ENCODE measurements at places on chromosomes 2 and 18. TPM values are rescaled to one million over a fixed set of nuclear protein-coding genes. Genes with fewer than 3 reads are reported as not detected.

GRCh38 chr2:130300970-130301348 lies 41.7 kb upstream of the IMP4 start:
- no peak for DNase-seq

DNA sequence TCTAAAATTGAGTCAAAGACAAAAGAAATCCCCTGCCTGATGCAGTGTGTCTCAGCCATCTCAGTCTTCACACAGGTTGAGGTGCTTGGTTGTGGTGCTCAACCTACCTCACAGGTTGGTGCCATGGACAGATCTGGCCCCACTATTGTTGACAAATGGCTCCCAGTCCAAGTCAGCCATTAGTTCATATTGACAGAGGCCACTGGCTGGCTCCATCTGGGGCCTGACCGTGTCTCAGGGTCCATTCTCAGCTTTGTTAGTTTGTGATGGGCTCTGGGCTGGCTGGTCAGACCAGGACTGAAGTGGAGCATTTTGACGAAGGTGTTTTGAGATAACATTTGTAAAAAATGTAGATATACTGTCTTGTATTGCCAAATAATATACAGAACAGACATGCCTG lies 36.9 kb downstream of the MRPL33 start:
- DNase-seq, result no peak

GRCh38 chr2:133776936-133777573 lies 208.8 kb upstream of the NCKAP5 start:
- DNase-seq, result no peak

- no peak for DNase-seq
These were observed 123.5 kb downstream of the GLI2 start for GRCh38 chr2:120859128-120859527.

DNA sequence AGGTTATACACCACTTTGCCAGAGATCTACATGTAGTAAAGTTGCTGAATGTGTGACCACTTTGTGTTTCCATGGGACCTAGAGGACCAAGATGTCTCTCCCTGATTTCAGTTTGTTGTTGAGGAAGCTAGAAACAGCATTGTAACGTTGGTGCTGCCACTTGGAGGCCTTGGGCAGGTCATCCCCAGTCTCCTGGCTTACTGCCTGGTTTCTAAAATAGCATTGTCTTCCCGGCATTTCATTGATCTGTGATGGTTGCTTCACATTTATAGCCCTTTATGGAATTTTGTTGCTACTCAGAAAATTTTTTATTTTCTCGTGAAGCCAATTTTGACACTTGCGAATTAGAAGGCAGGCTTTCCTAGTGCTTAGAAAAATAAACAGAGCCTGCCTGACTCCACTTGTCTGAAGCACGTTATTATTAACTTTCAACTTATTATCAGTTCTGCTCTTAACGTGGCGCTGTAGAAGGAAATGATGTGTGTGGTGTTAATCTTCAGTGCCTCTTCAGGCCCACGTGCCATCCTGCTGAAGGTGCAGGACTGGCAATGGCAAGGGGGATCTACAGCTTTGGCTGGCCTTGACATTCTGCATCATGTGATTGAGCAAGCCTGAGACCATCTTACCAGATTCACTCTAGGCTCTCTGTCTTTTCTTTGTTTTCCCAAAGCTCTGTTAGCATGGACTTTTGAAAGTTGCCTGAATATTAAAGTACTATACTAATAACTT lies 59.9 kb downstream of the INPP4A start:
- no peak for DNase-seq

- no peak for DNase-seq
These were observed 18.0 kb downstream of the REL start for GRCh38 chr2:60899230-60899891.

DNA sequence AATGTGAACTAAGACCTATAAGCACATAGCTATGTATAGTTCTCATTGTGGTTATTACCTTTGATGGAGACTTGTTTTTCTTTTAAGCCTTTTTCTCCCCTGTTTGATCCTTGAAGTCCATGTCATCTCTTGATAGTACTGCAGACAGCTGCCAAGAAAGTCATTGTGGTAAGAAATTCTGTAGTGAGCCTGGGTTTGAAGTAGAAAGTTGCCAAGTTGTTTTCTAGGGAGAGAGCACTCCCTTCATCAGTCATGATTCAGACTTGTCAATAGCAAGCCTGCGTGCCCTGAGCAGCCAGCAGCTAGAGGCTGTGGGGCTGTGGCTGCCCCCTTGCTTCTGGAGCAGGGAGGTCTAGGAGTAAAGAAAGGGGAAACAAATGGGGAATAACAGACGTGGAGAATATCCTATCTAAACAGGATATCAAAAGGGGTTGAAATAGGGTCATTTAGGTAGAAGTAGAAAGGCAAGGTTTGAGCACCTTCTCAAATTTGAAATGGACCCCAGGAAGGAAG lies 8.4 kb downstream of the SP5 start:
- no peak for DNase-seq

DNA sequence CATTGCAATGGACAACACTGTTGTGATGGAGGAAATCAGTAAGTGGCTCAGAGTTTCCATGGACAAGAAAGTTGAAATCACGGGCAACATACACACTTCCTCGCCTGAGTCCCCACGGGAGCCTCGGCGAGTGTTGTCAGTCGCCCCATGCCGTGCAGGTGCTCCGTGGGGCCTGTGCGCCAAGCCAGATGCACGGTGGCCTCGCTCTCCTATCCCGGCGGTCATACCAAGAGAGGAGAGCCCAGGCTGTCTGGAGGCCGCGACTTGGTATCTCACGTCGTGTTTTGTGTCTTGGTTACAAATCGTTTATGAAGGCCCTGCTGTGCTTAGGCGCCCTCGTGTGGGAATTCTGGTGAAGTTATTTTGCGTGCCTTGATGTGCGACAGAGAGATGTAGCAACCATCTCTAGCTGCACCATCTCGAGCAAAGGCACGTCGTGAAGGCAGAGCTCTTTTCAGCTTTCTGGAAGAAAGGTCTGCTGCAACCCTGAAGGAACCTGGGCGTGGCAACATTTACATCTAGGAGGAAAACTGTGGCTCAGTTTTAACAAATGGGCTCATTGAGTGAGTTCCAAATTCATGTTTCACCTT lies 21.8 kb downstream of the ATG4B start:
- DNase-seq, result no peak

DNA sequence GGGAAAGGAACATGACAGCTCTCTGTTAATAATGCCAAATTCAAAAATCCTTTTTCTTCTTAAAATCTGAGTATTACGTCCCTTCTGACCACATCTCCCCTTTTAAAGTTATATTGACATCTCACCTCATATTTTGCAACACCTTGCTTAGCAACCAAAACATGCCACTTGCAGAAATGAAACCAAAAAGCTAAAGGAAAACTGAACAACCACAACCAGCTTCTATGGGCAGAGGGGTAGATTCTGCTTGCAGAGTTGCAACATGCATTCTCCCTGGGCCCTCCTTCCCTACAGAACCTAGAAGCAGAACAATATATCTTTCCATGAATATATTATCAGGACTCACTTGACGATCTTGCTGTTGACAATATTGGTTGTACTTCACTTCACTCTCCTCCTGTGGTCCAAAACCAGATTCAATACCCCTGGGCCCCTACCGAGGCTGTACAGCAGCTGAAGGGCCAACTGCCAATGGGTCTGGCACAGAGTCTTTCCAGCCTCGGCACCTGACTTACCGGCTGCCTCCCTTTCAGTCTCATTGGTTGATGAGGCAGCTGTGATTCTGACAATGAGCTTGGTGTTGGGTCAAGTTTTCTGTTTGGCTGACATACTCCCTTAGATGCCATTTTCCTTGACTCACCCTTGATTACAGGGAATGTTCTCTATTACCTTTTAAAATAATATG lies 616.6 kb downstream of the ZEB2 start:
- DNase-seq, result no peak

DNA sequence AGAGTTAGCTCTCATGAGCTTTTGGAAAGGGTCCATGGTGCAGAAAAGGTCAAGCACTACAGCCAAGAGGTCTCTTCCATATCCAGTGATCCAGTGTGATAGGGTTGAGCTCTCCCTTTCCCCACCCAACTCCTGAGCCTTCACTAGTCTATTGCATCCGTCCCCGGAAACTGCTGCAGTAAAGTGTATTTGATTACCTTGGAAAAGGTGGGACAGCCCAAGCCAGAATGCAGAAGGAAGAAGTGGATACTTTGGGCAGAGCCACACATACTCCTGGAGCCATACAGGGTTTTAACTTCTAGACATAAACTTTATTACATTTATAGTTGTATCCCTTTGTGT lies 3.6 kb downstream of the PNKD start:
- no peak for DNase-seq

- DNase-seq, result peak; percentile 53
These were observed at the start of gene SYT4 for GRCh38 chr18:43277164-43277600. TSS of gene SYT4 (minus strand) at chr18:43277490. CDS start at chr18:43277281, 209 bp downstream.

GRCh38 chr2:189267491-189267890 lies 87.9 kb upstream of the COL5A2 start:
- no peak for DNase-seq

DNA sequence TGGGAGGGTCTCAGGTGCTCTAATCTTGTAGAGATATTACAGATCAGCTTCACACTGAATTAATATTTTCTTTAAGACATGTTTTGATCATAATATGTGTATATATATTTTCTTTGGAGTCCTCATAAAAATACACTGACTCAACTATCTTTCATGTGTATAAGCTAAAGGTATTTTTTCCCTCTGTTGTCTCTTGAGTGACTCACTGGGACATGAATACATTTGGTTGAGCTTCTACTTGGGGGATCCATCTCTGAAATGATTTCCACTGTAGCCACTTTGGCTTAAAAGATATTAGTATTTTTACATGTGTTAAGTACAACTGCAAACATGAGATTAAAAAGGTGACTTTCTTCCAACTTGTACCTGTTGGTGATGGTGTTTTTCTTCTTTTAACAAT lies 140.8 kb downstream of the TTN start:
- no peak for DNase-seq

DNA sequence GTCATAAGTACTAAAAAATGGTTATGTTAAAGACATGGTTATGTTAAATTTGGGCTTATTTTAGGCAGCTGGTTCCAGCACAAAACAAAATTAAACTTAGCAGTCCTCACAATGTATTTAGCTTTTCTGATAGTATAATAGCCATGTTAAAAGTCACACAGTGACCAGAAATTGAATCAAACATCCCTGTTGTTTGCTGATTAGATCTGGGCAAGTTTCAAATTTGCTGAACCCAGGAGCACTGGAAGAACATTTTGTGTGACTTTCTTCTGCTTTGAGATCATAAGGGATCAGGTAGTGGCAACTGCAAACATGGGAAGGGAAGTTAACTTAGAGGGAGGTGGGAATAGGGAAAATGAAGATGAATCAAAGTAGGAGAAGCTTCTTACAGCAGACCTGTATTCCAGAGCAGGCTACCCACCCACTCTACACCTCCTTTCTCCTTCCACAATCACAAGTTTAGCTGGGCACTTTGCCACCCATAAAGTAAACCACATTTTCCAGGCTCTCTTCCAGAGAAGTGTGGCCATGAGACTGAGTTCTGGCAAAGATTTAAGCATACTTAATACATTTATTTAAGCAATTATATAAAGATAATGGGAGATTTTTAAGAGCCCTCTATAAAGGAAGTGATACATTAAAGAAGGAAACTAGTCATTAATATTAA lies 616.1 kb upstream of the LRATD1 start:
- DNase-seq, result no peak

DNA sequence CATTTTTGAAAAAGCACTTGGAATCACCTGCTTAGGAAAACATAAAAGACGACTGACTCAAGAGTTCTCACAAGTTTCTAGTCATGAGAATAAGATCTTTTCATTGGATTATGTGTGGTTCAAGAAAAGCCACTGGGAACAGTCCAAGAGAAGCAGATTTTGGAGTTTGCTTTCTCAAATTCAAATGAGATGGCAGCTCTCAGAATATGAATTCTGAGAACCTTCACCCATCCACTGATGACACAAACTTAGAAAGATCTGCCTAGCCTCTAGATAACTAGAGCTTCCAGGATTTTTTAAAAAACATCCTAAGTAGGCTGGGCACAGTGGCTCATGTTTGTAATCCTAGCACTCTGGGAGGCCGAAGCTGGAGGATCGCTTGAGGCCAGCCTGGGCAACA lies 26.8 kb downstream of the MEX3C start:
- no peak for DNase-seq

GRCh38 chr2:145595296-145595695 lies 1075.4 kb upstream of the ZEB2 start:
- no peak for DNase-seq

GRCh38 chr2:42978175-42978886 lies 185.9 kb upstream of the HAAO start:
- no peak for DNase-seq

DNA sequence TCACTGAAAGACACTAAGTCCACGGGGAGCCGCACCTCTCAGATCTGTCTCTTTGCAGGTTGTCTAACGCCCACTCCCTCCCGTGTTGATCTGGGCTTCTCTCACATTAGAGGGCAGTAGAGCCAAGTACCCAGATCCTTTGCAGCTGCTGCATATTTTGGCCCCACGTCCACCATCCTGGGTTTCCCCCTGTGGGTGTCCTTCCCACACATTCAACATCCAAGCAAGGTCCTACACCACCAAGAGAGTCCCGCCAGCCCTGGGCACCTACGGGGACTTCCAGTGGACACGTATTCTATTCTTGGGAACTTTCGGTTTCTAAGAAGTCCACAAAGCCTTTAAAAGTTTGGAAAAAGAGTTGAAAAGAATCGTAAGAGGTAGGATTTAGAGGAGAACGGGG lies 116.6 kb downstream of the ATL2 start:
- DNase-seq, result no peak

DNA sequence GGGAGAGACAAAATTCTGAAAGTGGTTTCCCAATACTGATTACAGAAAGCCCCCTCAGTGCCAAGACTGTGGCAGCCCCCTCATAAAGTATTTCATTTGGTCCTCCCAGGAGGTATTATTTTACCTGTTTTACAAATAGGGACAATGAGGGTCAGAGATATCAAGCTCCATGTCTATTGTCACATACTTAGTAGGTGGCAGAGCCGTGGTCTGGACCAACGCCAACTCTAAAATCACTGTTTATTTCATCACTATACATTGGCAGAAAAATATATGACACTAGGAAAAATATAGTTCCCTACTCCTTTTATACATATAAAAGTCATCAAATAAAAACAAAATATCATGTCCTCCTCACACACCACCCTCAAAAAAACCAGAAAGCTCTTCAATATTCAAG lies 68.6 kb downstream of the DHRS9 start:
- DNase-seq, result no peak

- DNase-seq, result no peak
These were observed 5.5 kb downstream of the CYRIA start for GRCh38 chr2:16660114-16660513.

Gene SALL3
- 2.2 TPM for total RNA-seq

Gene FN1
- 1,853 TPM for total RNA-seq

Gene TM4SF20
- not detected for total RNA-seq

Gene CYP27C1
- 7.8 TPM for total RNA-seq

Gene SAG
- total RNA-seq, result not detected

Gene NDC80
- total RNA-seq, result 33.0 TPM

Gene SLC9A4
- 2.9 TPM for total RNA-seq

Gene NEU4
- 0.21 TPM for total RNA-seq
